ENCODE measurements at places on chromosomes 6 and 20.

- peak; percentile 11 for DNase-seq
Measured at GRCh38 chr20:51412333-51412871, 130.1 kb downstream of the NFATC2 start.

DNA sequence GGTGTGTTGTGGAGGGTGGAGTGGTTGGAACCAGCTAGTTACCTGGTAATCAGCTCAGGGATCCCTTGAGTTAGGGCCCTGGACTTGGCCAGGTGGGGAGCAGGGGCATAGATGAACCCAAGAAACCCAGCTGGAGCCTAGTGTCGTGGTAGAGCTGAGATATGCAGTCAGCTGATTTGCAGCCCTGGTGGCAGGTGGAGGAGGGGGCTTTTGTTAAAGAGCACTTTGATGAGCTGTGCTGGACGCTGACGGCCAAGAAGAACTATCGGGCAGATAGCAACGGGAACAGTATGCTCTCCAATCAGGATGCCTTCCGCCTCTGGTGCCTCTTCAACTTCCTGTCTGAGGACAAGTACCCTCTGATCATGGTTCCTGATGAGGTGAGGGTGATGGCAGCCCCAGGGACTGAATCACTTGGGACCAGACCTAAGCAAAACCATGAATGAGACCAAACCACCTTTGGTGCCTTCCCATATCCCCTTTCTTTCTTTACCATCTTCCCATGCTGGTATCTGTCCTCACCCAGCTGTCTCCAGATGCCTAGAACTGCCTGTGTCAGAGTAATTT is 12.7 kb downstream of the DEF6 start:
- DNase-seq: no peak

DNA sequence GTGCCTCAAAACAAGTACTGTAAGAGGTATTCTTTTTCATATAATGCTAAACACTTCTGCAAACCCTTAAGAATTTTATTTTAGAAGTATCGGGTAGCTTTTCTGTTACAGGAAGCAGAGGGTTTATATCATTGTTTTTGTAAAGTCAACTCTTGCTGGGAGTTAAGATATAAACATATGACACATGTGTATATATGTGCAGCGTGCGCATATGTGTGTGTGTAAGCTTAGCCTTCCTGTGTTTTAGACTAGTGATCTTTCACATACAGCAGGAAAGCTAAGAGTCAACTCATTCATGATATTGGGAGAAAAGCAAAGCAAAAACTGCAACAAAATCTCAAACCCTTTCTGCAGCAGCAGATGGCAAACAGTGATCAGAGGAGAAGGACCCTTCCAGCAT is 102.4 kb downstream of the ARID1B start:
- DNase-seq: no peak

DNA sequence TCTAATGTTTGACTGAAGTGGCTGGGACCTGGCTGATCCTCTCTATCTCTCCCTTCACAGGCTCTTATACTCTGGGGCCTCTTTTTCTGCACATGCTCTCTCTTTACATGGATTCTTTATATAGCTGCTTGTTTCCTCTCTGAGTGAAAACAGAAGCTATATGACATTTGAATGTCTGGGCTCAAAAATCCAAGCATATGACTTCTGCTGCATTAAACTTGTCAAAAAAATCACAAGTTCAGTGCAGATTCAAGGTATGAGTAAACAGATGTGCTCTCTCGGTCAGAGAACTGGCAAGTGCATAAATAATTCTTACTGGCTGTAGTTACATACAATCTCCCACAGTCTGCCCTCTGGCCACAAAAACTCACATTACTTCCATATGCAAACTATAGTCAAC is 96.6 kb downstream of the LCA5 start:
- DNase-seq: no peak

DNA sequence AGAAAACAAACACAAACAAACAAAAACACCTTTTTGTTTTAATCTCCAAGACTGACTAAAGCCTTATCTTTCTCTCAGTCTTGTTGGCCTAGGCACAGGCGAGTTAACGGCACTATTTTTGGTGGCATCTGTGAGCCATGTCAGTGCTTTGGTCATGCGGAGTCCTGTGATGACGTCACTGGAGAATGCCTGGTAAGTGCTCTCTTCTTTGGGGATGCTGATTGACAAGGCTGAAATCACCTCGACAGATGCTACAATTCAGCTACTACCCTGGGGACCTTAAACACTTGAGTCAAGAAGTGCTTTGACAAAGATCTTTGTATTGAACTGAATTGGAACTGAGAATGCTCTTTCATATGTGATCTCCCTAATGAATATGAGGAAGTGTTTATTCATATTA is 384.1 kb downstream of the LAMA2 start:
- DNase-seq: no peak

DNA sequence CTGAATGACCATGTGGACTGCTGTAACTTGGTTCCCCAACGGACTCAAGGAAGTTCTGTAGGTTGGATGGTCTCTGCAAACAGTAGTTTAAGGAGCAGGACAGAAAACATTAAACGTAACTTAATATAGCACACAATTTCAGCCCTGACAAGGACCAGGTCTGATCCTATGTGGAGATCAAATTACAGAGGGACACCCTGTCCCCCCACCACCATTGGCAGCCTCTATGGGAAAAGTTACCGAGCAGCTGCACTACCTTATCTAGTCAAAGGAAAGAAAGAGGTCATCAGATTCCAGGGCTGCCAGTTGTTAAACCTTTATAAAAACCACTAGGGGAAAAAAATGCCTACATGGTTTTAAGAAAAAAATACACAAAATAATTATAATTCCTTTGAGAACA is 191.5 kb upstream of the RSPO3 start:
- no peak for DNase-seq

- DNase-seq: no peak
Measured at GRCh38 chr6:115570331-115570730, 490.4 kb downstream of the FRK start.

GRCh38 chr6:25341203-25341552 is 62.0 kb downstream of the CARMIL1 start:
- no peak for DNase-seq

- DNase-seq: no peak
Measured at GRCh38 chr6:137853569-137854213, 13.4 kb upstream of the TNFAIP3 start.

DNA sequence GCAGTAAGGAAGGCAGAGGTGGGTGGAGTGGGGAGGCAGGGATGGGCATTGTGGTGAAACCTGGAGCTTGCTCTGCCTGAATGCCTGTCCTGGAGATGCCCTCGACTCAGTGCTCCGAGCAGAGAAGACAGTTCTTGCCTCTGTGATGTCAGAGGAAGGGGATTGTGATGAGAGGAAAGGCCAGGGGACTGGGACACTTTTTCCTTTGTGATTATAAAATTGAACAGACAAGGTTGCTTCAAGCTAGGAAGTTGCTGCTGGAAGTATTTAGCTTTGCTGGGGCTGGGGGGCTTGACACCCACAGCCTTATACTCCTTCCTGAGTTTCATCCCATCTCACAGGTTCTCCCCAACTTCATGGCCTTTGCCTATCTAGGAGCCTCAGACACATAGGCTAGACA is at the start of gene SIRPD:
Gene SIRPD, minus strand, starts transcription at position 101 of the 400 bp plus-strand sequence. Its CDS starts 52 bp downstream, at position 49.
- DNase-seq: no peak

DNA sequence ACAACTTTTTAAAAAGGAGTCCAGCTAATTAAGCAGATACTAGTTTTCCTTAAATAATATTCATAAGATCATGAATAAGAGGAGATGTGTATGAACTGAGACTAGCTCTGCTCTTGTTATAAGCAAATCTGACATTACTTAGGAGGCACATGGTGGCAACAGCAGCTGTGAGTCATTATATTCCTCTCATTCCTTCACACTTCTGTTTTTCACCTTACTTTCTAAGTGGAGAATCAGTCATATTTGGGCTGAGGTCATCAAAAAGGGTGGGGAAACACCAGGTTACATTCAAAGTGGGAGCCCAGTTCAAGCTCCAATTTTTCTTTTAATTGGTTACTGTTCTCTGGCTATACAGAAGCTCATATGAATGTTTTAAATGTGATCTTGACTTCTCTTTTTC is 6.0 kb upstream of the RIPPLY2 start:
- DNase-seq: no peak

GRCh38 chr20:6953611-6954010 is 186.1 kb downstream of the BMP2 start:
- no peak for DNase-seq

- peak; percentile 44 for DNase-seq
Measured at GRCh38 chr6:127118298-127119101, at the start of gene RSPO3. RSPO3 (plus strand) TSS chr6:127118671; CDS start chr6:127119193, 522 bp downstream.

- DNase-seq: no peak
Measured at GRCh38 chr6:42929821-42930360, 611 bp downstream of the CNPY3 start.

- no peak for DNase-seq
Measured at GRCh38 chr6:1738558-1739081, 128.9 kb downstream of the FOXC1 start.

DNA sequence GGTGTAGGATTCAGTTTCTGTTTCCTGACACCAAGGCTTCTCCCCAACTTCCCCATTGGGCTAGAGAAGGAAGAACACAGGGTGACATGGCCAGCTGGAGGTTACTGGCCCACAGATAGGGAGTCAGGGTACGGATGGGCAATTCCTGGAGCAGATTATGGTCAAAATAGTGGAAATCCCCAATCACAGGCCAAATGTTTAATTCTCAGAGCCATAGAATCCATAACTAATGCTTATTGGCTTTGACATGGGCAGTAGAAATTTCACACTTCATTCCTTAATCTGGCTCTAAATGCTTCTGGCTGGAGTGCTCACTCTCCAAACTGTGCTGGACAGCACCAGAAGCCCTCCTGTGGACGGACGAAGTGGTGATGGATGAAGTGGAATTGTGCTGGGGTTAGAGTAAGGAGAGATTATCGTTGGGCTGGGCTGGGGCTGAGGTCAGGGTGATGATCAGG is 887 bp downstream of the SIGLEC1 start:
- no peak for DNase-seq

GRCh38 chr6:40075056-40075590 is 140.9 kb upstream of the MOCS1 start:
- no peak for DNase-seq

GRCh38 chr6:158780988-158781691 is 38.0 kb downstream of the EZR start:
- DNase-seq: no peak

GRCh38 chr6:32244270-32244669 is 20.4 kb upstream of the NOTCH4 start:
- no peak for DNase-seq

DNA sequence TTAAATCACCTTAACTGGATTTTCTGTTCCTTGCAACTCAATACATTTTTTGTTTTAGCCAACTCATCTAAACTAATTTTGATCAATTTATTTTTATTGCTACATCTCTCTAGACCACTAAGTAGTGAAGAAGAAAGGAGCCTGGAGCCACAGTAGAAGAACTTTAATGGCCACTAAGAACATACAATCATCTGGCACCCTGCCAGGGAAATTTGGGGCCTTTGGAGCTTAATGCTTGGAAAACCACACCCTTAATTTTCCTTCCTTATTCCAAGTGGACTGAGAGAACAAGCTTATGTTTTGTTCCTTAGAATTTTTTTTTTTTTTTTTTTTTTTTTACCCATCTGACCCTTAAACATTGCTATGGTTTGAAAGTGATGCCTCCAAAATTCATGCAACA is 12.0 kb upstream of the GMDS start:
- DNase-seq: no peak

GRCh38 chr6:106098383-106099234 is 12.5 kb downstream of the PRDM1 start:
- DNase-seq: no peak

- DNase-seq: no peak
Measured at GRCh38 chr6:11346516-11346915, 114.0 kb upstream of the NEDD9 start.

DNA sequence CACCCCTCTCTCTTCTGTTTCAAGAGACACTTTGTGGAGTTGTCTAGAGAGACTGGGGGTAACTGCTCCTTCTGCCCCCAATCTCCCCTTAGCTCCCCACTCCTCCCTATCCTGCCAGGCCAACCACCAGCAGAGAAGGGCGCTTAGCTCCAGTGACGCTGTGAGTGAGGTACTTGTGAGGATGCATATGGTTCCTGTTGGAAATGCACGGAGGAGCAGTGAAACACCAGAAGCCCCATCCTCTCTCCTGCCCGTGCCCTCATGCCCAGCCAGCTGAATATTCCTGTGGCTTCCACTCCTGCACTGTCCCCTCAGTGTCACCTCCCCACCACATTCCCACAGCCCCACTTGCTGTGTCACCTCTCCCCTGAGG is 11.9 kb downstream of the NT5E start:
- no peak for DNase-seq

DNA sequence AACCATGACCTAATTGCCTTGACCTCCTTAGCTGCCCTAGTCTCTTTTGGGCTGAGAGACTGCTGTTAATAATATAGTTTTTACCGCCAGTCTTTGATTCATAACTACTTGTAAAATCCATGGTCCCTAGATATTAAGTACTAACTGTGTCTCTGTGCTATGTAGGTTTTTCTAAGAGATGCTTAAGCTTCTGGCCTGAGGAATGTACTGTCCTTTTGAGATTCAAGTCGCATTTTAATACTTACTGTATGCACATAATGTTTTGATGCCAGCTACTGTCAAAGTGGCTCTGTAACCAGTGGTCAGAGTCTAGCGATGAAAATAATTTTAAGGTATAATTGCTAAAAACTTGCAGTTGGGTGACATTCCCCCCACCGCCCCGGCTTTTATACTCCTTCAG is 2.1 kb downstream of the AKAP12 start:
- DNase-seq: no peak

- no peak for DNase-seq
Measured at GRCh38 chr6:157479464-157480303, 98.7 kb downstream of the ZDHHC14 start.

GRCh38 chr6:107244742-107245480 is 129.6 kb upstream of the BEND3 start:
- no peak for DNase-seq

DNA sequence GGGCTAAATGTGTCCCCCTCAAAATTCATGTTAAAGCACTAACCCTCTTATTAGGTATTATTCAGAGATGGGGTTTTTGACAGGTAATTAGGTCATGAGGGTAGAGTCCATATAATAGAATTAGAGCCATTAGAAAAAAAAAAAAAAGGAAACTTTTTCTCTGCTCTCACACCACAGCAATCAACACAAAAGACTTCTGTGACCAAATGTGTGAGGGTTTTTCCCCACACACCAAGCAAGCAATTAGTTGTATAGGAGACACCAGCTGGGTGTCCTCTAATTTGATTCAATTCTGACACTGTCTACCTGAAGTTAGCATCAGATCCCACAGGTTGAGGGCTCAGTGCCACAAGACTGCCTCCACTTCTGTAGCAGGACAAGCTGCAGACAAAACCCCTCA is 64.6 kb upstream of the GMDS start:
- DNase-seq: no peak

- DNase-seq: no peak
Measured at GRCh38 chr20:51143652-51144051, 120.7 kb upstream of the KCNG1 start.

GRCh38 chr6:114157848-114158247 is 185.0 kb downstream of the HS3ST5 start:
- no peak for DNase-seq

- DNase-seq: no peak
Measured at GRCh38 chr20:36768768-36769430, 4.7 kb downstream of the DSN1 start.
